ENCODE measurements at places on chromosomes 11 and 22.

DNA sequence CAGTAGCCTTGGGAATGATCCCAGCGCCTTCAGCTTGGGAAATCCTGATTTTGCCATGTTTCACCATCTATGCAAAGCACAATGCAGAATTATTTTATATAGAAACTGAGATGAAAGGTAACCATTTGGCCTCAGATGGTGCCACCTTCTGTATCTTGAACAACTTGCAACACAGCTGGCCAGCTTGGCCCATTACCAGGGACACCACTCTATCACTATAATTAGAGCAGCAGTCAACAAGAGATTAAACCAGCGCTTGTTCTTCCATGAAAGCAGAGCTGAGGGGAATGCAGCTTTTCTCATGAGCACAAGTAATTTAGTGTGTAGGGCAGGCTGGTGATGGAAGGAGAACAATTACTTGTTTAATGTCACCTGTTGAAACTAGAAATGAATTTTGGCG is 6.7 kb upstream of the ZDHHC13 start:
- no peak for DNase-seq

DNA sequence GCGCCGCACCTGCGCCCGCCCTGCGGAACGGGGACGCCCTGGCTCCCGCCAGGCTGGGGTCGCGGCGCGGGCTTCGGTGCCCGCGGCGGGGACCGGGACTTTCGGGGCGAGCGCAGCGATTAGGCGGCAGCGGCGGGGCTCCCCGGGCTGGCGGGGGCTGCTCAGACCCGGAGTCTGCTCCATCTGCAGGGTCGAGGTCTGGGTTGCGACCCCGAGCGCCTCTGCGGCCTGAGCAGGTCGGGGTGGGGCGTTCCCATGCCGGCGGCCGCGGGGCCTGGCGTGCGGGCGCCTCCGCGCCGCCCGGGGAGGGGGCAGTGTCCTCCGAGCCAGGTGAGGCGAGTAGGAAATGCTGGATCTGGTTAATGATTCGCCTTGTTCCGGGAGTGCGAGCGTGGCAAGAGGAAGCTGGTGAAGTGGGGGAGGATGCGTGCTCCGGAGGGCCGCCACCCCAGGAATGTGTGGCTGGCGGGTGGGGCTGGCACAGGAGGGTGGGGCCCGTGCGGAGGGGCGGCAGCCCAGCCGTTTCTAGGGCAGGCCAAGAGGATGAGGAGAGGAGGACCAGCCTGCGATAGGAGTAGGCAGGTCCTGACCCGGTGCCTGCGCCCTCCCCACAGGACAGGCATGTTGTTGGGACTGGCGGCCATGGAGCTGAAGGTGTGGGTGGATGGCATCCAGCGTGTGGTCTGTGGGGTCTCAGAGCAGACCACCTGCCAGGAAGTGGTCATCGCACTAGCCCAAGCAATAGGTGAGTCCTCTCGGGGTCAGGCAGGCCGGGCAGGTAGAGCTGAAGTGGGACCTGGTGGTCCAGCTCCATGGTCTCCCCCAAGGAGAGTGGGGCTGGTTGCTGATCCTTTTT is 606 bp downstream of the RASSF7 start:
- no peak for DNase-seq

GRCh38 chr11:123306531-123306930 is 111.5 kb upstream of the CLMP start:
- no peak for DNase-seq

- DNase-seq, result no peak
Observed at GRCh38 chr11:67160045-67160444, 41.0 kb downstream of the KDM2A start.

GRCh38 chr22:44379817-44380755 is 67.3 kb upstream of the SHISAL1 start:
- DNase-seq, result no peak

DNA sequence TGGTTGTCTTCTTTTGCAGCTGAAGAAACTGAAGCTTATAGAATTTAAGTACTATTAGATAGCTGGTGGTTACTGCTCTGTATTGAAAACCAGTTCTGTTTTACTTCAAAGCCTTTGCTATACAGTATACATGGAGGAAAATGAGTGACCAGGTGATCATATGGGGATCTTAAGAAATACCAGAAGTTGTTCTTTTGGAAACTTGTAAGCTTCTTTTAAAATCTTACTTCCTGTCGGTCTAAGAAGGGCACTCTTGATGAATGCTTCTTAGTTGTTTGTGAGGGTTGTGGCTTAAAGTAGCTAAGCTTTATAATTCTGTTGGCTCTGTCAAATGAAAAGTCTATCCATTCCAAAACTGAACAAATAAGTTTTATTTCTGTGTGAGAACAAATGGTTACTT is 55.2 kb downstream of the PDE3B start:
- DNase-seq, result no peak

DNA sequence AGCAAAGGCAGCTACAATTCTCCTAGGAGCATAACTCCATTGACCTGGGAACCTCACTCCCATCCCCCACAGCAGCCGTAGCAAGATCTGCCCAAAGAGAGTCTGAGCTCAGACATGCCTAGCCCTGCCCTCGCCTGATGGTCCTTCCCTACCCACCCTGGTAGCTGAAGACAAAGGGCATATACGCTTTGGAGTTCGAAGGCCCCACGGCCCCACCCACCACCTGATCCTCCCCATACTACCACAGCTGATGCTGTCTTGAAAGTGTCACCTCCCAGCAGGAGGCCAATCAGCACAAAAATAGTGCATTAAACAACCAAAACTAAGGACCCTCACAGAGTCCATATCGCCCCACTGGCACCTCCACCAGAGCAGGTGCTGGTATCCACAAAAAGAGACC is 22.6 kb upstream of the GNAZ start:
- no peak for DNase-seq

- DNase-seq, result no peak
Observed at GRCh38 chr22:30873086-30873650, 95.4 kb downstream of the MORC2 start.

- no peak for DNase-seq
Observed at GRCh38 chr22:41380993-41381328, 781 bp upstream of the TEF start.

- DNase-seq, result no peak
Observed at GRCh38 chr11:96906476-96906875, 516.7 kb downstream of the JRKL start.

DNA sequence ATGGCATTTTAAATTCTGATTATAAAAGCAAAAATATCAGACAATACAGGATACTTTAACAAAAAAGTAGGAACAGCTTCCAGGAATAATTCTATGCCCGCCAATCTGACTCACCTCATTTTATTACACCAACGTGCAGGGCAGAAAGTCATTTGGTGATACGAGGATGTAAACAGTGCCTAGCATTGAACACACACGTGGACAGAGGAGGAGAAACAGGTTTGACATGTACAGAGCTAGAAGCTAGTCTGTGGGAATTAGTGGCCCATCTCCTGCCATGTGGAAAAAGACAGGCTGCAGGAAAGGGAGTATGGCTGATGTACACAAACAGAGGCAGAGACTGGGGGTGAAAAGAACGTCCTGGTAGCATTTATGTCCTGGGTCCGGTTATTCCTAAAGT is 9.0 kb upstream of the SPINDOC start:
- DNase-seq, result no peak

- DNase-seq, result no peak
Observed at GRCh38 chr11:133830931-133831907, 14.1 kb downstream of the SPATA19 start.

DNA sequence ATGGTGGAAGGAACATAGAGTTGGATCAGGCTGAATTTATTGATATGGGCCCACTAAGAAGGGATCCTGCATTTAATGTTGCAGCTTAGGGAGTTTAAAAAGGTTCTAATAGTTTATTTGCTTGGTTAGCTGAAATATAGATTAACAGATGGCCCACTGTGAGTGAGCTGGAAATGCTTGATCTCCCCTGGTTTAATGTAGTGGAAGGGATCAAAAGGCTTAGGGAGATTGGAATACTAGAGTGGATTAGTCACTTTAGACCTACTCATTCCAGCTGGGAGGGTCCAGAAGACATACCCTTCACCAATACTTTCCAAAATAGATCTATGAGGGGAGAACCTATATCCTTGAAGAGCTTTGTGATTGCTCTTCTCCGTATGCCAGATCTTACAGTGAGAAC is 130.1 kb upstream of the ZC3H12C start:
- DNase-seq, result no peak

GRCh38 chr11:82195283-82195682 is 538.4 kb downstream of the FAM181B start:
- no peak for DNase-seq

DNA sequence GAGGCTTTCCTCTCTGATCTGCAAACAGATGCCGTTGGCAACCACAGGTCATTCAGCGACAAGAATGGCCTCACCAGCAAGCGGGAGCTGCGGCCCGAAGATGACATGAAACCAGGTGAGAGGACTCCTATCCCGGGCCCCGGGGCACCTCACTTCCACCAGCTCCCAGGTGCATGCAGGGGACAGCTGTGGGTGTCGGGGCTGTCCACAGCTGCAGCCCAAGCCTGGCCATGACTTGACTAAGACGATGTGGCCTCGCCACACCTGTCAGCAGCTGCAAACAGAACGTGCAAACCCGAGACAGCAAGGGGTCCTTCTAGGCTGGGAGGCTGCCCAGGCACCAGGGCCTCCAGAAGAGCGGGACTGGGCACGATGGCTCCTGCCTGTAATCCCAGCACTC is 3.6 kb downstream of the GAL start:
- no peak for DNase-seq

- DNase-seq, result no peak
Observed at GRCh38 chr11:10600570-10601248, 32.2 kb upstream of the LYVE1 start.

GRCh38 chr22:46750863-46751443 is 11.5 kb upstream of the TBC1D22A start:
- no peak for DNase-seq

GRCh38 chr11:54558407-54558806 is 45.4 kb downstream of the OR4C46 start:
- no peak for DNase-seq

DNA sequence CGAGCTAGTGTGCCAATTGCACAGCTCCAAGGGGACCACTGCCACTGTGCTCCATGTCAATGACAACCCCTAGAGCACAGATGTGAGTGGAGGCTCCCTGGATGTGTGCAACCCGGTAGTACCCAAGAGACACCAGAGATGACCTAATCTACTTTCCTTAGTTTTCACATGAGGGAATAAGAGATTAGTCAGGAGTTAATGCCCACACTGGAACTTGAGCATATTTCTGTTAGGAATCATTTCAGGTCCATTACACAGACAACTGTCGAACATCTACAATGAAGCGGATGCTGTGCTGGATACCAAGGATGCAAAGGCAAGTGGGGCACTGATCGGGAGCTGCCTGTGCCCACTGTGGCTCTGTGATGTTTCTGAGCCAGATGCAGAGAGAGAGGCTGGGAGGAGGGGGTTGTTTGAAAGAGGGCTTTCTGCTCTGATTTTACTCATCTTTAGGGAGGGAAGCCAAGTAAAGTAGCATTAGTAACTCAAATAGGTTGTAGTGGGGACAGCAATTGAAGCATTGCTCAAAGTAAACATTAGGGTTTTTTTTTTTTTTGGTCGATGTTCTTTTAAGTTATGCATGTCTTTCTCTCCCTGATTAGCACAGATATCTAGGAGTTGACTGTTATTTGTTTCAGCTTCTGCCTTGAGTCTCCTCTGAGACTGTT is 82.5 kb upstream of the SORL1-AS1 start:
- no peak for DNase-seq

DNA sequence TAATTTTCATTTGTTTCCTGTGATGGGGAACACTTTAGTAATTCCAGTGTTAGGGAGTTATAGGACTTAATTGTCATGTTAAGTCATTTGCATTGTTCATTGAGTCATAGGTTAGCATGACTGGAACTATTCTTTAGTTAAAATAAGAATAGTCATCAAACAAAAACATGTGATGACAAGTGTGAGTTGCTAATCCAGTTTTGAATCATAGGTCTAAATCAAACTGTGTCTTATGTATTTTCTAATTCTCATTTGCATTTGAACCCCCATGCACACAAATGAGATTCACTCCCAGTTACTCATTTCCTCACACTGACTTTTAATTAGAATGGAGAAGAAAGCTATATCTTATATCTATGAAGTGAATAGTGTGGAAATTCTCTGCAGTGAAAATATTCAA is 405.6 kb downstream of the LRRC4C start:
- DNase-seq, result no peak

- DNase-seq, result no peak
Observed at GRCh38 chr11:107577346-107577711, 11.8 kb upstream of the ALKBH8 start.
